ENCODE measurements at places on chromosomes 12 and 14. TPM values are rescaled to one million over a fixed set of nuclear protein-coding genes. Genes with fewer than 3 reads are reported as not detected.

- peak; percentile 66 for DNase-seq
Observed at GRCh38 chr12:93145086-93145485, 216.0 kb upstream of the EEA1 start.

GRCh38 chr12:89185889-89186288 is 166.4 kb downstream of the DUSP6 start:
- DNase-seq = no peak

DNA sequence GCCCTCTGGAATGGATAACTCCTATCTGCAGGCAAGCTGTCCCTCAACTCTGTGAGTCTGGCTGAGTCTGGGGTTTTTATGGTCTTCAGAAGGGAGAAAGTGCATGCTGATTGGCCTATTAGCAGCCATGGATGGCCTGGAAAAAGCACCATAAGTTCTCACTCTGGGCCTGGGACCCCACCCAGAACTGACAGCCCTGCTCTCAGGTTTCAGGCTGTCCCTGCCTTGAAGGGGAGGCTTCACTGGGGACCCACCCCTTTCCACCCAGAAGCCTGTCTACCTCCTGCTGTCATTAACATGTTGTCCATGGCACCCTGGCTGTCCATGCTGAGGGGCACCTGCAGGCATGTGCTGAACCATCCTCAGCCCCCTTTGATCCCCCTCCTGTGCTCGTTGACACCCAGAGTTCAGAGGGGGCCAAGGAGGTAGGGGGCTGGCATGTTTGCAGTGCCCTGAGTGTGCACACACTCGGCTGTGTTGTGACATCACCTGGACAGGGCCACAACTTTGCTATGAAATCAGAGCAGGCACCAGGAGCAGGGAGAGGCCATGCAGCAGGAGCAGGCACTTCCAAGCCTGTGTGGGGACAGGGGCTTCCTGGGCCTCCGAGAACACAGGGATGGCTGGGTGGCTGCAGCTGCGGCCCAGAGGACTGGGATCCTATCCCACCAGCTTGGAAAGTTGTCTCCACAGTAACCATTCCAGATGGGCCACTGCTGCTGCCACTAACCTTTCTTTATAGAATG is 84.7 kb downstream of the ACSS3 start:
- no peak for DNase-seq

OR4E2 gene
- total RNA-seq = not detected

KRT82 gene
- total RNA-seq = not detected

ZNF740 gene
- total RNA-seq = 7.6 TPM

All from renal cortical epithelial cell (primary cell).